ENCODE measurements at places on chromosomes 12 and 14. TPM values are rescaled to one million over a fixed set of nuclear protein-coding genes. Genes with fewer than 3 reads are reported as not detected.

The RERG gene
- polyA plus RNA-seq: 5.5 TPM

- DNase-seq: no peak
Measured at GRCh38 chr14:72539661-72540315, 354.1 kb downstream of the DPF3 start.

GRCh38 chr12:77510985-77511384, 319.7 kb upstream of the NAV3 start:
- DNase-seq: no peak

- DNase-seq: peak; percentile 4
Measured at GRCh38 chr12:47408171-47408871, 297.5 kb downstream of the RPAP3 start.

DNA sequence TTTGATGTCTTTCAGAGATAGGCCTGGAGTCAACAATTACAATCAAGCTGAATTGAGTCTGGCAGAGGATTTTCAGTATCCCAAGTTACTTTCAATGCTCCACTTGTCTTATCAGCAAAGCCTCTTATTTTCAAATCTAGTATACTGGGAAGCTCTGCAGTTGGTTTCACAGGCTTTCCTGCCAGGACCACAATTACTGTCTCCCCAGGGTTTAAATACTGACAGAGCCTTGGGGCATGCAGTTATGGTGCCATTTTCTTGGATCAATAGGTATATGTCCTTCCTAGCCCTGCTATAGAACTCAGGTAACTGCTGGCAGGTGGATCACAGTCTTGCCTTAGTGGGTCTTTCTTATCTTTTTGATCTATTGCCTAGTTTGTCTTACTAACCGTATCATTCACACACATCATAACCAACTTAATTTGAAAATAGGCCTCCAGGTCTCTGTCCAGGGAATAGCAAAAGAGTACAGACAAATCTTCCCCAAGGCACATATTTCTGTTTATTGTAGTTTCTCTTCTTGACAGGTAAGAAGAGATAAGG, 22.4 kb upstream of the RNU6-8 start:
- no peak for DNase-seq

GRCh38 chr12:6418796-6419195, 26.0 kb upstream of the CD27 start:
- DNase-seq: no peak

DNA sequence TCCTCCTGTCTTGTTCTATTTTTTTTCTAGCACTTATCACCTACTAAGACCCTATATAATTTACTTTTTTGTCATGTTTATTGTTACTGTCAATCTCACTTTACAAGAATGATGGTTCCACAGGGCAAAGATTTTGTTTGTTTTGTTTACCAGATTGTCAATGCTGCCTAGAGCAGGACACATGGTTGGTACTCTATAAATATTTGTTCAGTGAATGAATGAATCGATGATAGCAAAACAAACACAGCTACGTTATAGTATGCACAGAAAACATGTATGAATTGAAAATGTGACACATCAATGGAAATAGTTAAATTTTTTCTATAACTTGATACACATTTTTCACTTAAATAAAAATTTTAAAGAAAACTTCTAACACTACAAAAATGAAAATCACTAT, 67.1 kb upstream of the KRR1 start:
- DNase-seq: no peak

- DNase-seq: no peak
Measured at GRCh38 chr12:32901553-32901952, 5.0 kb upstream of the PKP2 start.

DNA sequence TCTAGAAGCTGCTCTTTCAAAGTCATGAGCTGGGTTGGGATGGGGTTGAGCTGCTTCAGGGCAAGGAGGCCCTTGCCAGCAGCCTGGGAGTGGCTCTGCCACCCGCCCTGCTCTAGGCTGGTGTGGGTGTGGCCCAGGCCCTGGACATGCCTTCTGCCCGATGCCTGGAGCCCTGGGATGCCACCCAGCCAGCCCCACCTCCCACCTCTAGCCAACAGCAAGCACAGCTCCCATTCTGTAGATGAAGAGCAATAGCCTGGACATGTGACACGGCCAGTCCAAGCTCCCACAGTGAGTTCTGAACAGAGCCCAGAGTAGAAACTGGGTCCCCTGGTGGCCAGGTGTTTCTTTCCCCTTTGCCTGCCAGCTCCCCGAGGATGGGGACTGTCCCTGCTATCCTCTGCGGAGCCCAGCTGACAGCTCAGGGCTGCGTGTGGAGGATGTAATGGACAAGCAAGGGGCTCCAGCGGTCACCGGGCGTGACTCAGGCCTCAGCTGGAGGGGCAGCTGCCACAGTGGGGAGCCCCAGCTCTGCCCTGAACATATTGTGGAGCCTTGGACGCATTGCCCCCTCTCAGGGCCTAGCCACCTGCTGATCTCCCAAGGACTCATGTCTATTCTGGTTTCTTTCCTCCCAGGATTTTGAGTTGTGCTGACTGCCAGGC, 165.2 kb downstream of the TSPAN9 start:
- peak; percentile 56 for DNase-seq

- no peak for DNase-seq
Measured at GRCh38 chr12:67419810-67420209, 150.7 kb downstream of the CAND1 start.

DNA sequence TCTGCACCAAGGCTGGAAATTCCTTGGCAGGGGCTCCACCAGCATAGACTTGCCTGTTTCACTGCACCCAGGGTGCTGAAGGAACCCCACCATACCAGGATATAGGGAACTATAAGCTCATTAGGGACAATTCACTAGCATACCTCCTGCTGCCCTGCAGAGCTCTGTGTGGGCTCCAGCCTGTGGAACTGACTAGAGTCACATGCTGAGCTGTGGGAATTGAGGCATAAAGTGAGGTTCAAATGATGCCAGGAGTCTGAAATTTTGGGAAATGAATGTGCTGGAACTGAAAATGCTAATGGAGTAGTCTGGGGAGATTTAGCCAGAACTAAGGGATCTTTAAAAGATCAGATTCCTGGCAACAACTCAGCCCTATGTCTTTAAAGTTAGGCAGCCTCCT, 7.3 kb upstream of the EMP1 start:
- DNase-seq: peak; percentile 79

The MYF6 gene
- 93.5 TPM for polyA plus RNA-seq

The TMBIM6 gene
- polyA plus RNA-seq: 272 TPM

DNA sequence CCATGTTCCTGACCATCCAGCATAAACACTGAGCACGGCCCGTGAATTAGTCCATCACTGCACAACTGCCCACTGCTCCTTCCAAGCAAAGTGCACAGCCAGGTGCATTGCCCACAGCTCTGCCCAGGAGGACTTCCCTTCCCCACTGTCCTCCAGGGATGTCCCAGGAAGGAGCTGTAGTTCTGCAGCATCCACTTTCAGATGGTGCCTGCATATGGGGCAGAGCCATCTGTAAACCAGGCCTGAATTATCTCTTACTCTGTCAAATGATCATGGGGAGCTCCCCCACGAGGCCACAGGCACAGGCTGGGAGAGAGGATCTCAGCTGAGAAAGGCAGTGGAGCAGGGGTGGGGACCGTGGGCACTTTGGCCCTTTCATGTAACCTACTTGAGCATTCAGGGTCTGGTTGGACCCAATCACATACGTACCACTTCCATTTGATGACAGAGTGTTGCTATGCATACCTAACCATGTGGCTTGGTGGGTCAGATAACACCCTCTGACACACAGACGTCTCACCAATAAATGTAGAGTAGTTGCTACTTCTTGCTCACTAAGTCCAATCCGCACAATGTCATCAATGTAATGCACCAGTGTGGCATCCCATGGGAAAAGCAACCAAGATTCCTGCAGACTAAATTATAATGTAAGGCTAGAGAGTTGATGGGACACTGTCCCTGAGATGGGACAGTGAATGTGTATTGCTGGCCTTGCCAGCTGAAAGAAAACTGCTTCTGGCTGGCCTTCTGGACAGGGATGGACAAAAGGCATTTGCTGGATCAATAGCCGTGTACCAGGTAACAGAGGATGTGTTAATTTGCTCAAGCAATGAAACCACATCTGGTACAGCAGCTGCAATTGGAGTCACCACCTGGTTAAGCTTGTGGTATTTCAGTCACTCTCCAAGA, 113.8 kb upstream of the C14orf180 start:
- DNase-seq: no peak

DNA sequence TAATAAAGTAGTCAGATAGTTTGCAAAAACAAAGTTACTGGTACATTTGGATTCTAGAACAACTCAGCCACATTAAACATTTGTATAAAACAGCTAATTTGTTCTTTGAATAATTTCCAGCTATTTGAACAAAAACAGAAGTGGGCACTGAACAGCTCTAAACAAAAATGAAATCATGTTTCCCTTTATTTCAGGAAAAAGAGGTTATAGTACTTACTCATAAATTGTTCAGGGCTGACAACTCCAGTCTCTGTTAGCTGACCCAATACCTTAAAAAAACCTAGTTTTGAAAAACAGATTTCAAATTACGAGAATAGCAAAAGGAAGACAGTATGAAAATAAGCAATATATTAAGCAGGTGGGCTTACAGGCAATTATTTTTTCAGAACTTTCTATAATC, 8.2 kb downstream of the GNPNAT1 start:
- DNase-seq: no peak

GRCh38 chr12:28708918-28709371, 440.1 kb upstream of the FAR2 start:
- DNase-seq: no peak

DNA sequence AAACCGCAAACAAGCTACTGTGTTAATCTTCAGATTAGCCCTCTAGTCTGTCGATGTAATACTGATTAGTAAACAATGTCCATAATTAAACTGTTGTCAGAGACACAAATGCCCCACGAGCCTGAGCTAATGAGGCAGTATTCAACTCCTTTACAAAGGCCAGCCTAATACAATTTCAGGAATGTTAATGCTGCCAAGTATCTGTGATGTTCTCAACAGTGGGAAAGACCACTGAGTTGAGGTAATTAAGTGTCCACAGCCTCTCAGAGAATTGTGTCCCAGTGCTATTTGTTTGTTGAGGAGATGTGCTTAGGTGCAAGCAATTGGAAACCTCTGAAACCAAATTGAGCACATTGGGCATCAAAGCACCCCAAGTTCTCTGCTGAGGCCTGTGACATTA, 139.4 kb upstream of the CDKN3 start:
- no peak for DNase-seq

The SERPINA1 gene
- 1.1 TPM for polyA plus RNA-seq

DNA sequence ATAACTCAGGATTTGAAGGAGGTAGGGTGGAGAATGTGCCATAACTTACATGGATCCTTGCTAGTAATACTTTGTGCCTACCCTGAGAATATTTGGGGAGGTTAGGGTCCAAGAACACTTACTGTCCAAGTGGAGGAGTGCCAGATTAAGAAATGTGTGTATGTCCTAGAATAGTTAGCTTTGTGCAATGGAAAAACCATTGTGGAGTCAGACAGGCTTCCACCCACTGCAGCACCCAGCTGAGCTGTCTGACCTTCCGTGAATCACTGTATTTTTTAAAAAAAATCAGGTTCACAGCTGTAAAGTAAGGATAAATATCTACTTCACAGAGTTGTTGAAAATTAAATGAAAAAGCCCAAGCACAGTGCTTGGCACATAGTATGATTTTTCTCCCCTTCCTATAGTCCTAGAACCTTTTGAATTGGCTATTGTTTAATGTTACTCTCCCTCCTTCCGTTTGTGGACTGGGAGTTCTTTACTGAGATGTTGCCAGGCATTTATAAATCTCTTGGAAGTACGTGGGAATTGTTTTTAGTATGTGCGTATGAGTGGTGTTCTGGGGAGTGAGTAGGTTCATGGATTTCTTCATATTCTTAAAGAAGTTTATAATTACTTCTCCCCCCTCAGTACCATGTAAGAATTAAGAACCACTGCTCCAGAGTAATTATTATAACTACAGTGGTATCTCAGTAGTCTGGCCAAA, 9.2 kb downstream of the RAB21 start:
- DNase-seq: no peak

GRCh38 chr12:114215746-114216145, 190.2 kb downstream of the TBX5 start:
- DNase-seq: peak; percentile 48

The RASAL1 gene
- polyA plus RNA-seq: 0.17 TPM

Data from muscle of leg (tissue), 16 donors.